Epithelial cell of alveolus of lung (primary cell): ENCODE measurements at places on chromosomes 3 and 15. TPM values are rescaled to one million over a fixed set of nuclear protein-coding genes. Genes with fewer than 3 reads are reported as not detected.

EOMES gene
- total RNA-seq, result not detected in 2 replicates

GNAT1 gene
- not detected in 2 replicates for total RNA-seq

AADACL2 gene
- not detected in 2 replicates for total RNA-seq

NR2E3 gene
- not detected in 2 replicates for total RNA-seq
